ENCODE measurements at places on chromosomes 2 and 18.
A peak's percentile ranks its signal among the peaks of the same experiment; 100 is the strongest.

GRCh38 chr2:169178364-169178763 is 109.0 kb downstream of the DHRS9 start:
- no peak for DNase-seq

DNA sequence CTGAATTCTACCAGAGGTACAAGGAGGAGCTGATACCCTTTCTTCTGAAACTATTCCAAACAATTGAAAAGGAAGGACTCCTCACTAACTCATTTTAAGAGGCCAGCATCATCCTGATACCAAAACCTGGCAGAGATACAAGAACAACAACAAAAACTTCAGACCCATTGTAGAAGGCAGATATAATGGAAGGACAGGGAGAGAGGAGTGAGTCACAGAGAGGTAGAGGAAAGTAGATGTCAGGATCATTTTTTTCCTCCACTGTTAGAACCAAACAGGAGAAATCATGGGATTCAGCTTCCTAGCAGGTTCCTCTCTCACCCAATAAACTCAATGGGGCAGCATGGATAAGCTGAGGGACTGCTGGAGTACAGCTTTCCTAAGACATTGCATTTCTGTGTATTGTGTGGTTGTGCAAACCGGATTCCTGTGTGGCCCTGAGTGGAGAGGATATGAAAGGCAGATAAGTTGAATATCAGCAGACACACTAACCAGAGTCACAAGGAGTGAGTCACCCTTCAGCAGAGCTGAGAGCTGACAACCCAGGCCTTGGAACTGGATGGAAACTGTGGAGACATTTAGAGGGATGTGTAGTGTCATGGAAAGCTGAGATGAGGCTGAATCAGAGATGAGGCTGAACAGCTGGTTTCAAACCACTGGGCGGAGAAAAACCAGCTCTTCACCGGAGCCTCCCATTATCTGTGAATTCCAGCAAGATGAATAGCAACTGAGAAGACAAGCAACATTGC is 60.9 kb upstream of the MMADHC start:
- DNase-seq, result peak; percentile 98

- DNase-seq, result peak; percentile 60
These were observed 235.2 kb downstream of the SH3RF3 start for GRCh38 chr2:109364217-109364616.

- DNase-seq, result no peak
These were observed 1144.1 kb downstream of the CNTNAP5 start for GRCh38 chr2:125169022-125169763.

GRCh38 chr2:238415036-238415764 is 11.5 kb upstream of the ASB1 start:
- no peak for DNase-seq

- DNase-seq, result peak; percentile 9
These were observed 36.6 kb upstream of the VIT start for GRCh38 chr2:36659872-36660312.

- no peak for DNase-seq
These were observed 57.9 kb downstream of the POLR1A start for GRCh38 chr2:86047575-86048382.

DNA sequence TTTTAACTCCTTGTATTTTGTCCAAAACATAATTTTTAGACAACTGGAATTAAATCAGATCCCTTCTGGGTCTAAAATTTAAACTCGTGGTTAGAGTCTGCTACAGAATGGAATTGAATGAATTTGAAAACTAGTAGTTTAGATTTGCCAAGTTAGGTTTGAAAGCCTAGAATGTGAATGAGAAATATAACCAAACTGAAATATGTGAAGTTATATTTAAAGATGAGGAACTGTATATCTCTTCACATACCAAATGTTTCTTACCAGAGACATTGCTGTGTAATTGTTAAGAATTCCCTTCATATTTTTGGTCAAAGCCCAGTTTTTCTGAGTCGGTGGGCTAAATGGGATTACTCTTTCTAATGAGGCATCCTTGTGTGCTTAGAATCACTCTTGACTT is 74.2 kb downstream of the LPIN1 start:
- DNase-seq, result no peak

- peak; percentile 68 for DNase-seq
These were observed 665.3 kb downstream of the STK39 start for GRCh38 chr2:167581961-167582574.

DNA sequence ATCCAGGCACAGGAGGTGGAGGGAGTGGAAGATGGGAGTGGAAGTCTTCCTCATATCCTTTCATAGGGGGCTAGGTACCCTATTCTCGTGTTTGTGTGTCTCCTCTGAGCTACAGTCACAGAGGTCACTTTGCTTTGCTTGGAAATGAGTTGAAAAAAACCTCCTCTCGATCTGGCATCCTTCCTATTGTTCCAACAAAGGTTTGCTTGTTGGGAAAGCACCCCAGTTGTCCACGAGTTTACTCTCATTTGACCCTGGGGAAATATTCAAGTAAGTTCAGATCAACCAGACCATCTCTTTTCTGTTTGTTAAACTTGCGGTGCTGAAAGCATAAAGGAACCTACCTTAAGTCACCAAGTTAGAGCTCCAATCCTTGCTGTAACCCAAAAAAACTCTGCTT is 59.3 kb downstream of the ARHGEF33 start:
- no peak for DNase-seq

DNA sequence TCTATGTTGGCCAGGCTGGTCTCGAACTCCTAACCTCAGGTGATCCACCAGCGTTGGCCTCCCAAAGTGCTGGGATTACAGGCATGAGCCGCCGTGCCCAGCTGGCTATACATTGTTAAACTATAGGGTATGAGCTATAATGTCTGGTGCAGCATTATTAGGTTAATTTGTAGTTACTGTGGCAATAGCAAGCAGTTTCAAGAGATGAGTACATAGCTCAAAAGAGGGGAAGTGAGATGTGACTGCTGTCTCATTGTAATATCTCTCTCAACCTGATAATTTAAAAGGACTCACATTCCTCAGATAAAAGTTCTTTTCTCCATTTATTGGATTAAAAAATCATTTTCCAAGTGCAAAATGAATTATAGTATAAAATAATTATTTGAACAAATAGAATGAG is 116.4 kb downstream of the INO80D start:
- no peak for DNase-seq

- no peak for DNase-seq
These were observed 56.1 kb upstream of the NAB1 start for GRCh38 chr2:190592831-190593230.

GRCh38 chr2:48048476-48049171 is 142.3 kb upstream of the FBXO11 start:
- DNase-seq, result no peak

GRCh38 chr2:148814860-148815419 is 60.1 kb upstream of the KIF5C start:
- peak; percentile 27 for DNase-seq

DNA sequence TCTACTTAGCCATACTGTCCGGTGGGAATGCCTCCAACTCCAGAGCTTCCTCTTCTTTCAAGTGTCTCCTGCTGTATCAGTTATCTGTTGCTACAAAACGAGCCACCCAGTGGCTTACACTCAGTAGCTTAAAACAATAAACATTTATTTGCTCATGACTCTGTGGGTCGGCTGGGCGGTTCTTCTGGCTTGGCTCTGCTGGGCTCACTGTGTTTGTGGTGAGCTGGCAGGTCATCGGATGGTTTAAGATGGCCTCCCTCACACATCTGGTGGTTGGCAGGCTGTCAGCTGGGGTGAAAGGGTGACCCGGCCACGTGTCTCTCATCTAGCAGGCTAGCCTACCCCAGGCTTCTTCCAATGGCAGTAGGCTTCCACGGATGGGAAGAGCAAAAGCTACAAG is 122.4 kb upstream of the SLC1A4 start:
- DNase-seq, result peak; percentile 98

- DNase-seq, result peak; percentile 57
These were observed 877.6 kb downstream of the SLC4A3 start for GRCh38 chr2:220504938-220505503.

- no peak for DNase-seq
These were observed 27.4 kb upstream of the ERCC3 start for GRCh38 chr2:127321303-127321702.

GRCh38 chr18:23935804-23936203 is 78.8 kb upstream of the TTC39C start:
- DNase-seq, result no peak

- DNase-seq, result no peak
These were observed 638 bp downstream of the ST6GAL2 start for GRCh38 chr2:106885329-106885728.

GRCh38 chr2:239895116-239895515 is 130.0 kb downstream of the NDUFA10 start:
- no peak for DNase-seq

- DNase-seq, result no peak
These were observed 30.5 kb upstream of the MAL start for GRCh38 chr2:94994914-94995552.

- DNase-seq, result peak; percentile 90
These were observed 17.6 kb upstream of the CD28 start for GRCh38 chr2:203688798-203689197.

GRCh38 chr2:88636026-88636425 is 8.8 kb upstream of the EIF2AK3 start:
- no peak for DNase-seq

GRCh38 chr2:172962824-172963223 is 112.8 kb upstream of the MAP3K20 start:
- peak; percentile 77 for DNase-seq

- DNase-seq, result peak; percentile 6
These were observed 206.6 kb upstream of the RBMS1 start for GRCh38 chr2:160700021-160700814.

DNA sequence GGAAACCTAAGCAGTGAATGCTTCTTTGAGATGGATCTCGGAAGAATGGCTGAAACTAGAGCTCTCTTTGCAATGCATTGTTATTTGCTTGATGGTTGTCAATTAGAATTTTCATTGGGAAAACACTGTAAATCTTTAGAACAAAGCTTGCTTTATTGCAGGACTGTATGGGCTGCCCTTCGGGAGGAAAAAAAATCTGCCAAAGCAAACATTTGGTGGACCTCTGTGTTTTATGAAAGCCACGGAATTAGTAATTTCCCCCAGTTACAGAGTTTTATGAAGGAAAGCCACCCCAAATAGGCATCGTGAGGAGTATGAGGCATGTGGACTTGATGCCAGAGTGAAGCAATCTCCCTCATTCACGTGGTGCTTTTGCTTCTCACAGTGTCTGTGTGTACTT is 33.5 kb downstream of the RHBDD1 start:
- no peak for DNase-seq

DNA sequence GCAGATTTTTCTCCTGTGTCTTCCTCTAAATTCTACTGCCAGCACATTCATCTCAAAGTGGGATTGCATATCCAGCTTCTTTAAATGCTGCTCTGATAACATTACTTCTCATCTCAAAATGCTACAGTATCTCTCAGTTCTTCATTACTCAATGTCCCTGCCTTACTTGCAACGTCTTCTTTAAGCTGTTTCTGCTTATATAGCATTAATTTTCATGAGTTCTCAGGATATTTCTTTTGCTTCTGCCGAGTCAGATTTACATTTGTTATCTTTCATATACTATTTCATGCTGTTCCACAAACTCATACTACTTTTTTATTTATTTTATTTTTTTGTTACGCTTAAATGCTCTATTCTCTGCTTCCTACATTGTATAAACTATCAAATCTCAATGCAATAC is 1223.5 kb upstream of the FAM98A start:
- DNase-seq, result no peak

DNA sequence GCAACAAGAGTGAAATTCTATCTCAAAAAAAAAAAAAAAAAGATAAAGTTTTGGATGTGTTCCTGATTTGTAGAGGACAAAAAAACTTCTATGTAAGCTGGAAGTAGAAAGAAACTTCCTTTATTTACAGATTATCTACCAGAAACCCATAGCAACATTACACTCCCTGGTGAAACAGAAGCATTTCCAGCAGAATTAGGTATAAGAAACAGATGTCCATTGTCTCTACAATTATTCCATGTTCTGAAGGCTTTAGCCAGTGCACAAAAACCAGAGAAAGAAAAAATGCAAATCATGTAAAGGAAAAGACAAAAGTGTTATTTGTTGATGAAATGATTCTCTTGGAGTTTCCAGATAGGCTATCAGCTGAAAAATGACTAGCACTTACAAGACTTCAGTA is 4.9 kb downstream of the TUBB6 start:
- no peak for DNase-seq

- peak; percentile 59 for DNase-seq
These were observed 161.0 kb downstream of the IRS1 start for GRCh38 chr2:226638576-226638975.

DNA sequence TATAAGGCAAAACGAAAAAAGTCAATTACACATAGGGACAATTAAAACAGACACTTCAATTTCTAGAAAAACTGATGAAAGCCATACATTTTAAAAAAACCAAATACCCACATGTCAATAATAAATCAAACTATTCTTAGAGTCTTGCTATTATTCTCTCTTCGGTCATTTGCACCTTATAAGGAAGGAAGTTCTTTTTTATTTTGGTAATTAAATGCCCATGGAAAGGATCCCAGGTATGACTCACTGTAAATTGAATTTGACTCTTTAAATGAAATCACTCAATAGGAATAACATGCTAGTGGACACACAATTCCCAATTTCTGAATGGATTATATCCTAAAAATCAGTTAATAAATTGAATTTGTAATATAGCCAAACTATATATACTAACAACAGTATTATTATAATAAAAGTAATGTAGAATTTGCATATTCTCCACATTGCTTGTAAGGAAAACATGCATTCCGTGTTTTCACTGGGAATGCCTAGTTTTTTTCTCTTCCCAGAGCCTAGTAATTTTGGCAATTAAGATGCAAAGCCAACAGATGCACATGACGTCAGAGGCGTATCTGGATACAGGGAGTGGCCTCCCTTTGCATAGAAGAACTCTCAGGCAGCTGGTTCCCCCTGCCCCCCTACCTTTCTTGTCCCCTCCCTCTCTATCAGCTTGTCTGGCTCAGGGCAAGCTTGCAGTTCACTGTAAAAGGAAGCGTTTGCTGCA is 153.5 kb upstream of the PGAP1 start:
- peak; percentile 72 for DNase-seq

- DNase-seq, result peak; percentile 70
These were observed 54.0 kb downstream of the GATA6 start for GRCh38 chr18:22223254-22223964.

- DNase-seq, result peak; percentile 29
These were observed 98.8 kb downstream of the TRABD2A start for GRCh38 chr2:84781942-84782716.

DNA sequence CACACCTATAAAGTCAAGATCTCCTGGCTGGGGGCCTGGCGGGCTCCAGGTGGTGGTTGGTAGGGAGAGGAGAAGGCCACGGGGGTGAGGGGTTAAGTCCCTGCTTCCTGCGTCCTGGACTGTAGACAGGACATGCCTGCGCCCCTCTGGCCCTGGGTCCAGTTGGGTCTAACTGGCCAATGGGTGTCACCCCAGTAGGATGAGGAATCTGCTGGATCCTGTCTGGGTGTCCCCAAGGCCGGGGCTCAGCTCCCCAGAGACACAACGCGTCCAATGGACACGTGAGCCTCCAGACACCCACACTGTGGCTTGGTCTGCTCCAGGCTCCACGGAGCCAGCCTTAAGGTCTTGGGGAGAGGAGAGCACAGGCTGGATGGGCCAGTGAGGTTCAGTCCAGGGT is 19.6 kb downstream of the AQP12A start:
- no peak for DNase-seq

DNA sequence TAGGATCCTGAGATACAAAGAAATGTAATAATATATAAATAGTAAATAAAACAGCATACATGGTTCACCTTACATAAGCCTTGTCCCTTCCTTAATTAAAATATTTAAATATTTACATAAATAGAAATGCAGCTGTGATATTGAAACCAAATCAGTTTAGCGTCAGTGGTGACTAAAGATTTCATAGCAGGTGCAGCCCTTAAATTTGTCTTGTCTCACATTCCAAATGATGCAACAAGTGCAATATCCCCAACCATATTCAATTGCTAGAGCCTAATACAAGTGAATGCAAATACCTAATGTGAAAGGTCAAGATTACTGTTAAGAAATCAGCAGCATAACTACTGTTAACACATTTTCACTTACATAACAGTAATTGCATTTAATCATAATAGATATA is 539.5 kb downstream of the NYAP2 start:
- DNase-seq, result no peak
